ENCODE measurements at places on chromosomes 11 and 22.

DNA sequence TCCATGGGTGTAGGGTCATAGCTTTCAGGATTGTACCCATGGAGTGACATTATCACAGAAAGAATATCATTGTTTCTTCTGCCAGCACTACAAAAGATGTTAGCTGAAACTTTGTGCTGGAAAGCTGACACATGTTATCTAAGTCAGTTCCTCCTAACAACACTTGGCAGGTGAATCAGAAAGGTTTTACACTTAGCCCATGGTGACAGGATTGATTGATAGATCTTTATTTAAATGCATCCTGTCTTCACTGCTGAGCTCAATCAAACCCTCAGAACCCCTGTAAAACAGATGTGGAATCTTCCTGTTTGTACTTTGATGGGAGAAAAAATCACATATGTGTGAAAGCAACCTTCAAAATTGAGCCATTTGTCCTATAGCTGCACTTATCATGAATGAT, 811.5 kb upstream of the ANO3 start:
- no peak for DNase-seq

GRCh38 chr11:72179804-72180396, 12.0 kb upstream of the FOLR1 start:
- DNase-seq: no peak

- no peak for DNase-seq
Observed at GRCh38 chr11:128547946-128548648, 39.3 kb downstream of the ETS1 start.

- DNase-seq: no peak
Observed at GRCh38 chr22:47116426-47117341, 354.2 kb downstream of the TBC1D22A start.

- DNase-seq: peak; percentile 80
Observed at GRCh38 chr11:117837070-117837776, 12.7 kb upstream of the FXYD2 start.

DNA sequence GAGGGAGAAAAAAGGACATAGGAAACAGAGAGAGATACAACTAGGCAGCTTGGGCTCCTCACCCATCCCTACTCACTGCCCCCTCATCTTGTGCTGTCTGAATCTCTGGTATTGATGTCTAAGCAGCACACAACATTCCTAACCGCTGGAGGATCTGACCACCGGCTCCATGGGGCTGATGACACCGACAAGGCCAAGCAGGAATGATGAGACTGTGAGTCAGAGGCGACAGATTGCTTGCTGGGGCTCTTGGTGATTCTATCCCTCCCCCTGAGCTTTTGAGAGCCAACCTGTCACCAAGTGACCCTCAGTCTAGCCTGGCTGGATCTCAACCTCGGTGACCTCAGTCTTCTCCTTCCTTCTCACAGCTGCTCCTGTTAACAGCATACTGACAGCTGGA, 13.8 kb downstream of the PAMR1 start:
- no peak for DNase-seq

DNA sequence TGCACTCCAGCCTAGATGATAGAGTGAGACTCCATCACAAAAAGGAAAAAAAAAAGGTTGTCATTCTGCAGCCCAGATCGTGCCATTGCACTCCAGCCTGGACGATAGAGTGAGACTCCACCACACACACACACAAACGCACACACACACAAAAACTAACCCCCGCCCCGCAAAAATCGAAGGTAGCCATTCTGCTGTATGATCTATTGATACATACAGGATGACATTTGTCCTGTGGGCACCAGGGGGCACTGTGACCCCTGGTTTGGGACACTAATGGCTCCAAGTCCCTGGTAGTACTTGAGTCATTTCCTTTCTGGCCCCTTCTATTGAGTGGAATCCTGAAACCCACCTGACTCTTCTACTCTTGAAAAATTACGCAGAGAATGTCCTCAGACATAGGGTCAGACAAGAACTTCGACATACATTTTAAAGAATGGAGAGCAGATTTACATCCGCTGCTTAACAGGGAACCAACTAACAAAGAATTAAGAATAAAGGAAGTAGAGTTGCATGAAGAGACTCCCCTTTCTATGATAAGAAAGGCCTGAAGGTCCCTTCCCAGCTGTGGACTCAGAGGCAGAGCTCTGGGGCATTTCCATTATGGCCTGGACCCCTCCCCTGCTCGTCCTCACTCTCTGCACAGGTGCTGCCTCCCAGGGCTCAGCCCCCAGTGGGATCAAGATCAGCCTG, 35.0 kb upstream of the PRAME start:
- DNase-seq: peak; percentile 30

DNA sequence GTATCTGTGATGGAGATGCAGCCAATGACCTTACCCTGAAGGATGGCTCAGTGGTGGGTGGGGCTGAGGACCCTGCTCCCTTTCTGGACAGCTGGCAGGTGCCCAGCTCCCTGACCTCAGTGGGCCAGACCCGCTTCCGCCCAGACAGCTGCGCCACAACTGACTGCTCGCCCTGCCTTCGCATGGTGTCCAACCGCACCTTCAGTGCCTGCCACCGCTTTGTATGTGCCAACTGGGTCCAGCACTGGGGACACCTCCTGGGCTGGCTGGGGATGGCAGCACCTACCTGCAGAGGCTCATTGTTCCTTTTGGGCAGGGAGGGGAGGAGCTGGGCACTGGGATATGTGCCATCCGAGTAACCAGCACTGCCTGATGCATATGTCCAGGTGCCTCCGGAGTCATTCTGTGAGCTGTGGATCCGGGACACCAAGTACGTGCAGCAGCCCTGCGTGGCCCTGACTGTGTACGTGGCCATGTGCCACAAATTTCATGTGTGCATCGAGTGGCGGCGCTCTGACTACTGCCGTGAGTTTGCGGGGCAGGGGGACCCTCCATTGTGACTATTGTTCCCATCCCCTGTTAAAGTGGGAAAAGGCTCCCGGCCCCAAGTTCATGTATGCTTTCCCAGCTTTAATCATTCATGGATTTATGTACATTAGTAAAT, 84.8 kb downstream of the OTOG start:
- no peak for DNase-seq

GRCh38 chr11:83725269-83725560, 439.0 kb upstream of the CCDC90B start:
- DNase-seq: no peak

- no peak for DNase-seq
Observed at GRCh38 chr22:47655930-47656329, 893.5 kb downstream of the TBC1D22A start.

GRCh38 chr22:18109410-18110193, 1.0 kb upstream of the TUBA8 start:
- no peak for DNase-seq

DNA sequence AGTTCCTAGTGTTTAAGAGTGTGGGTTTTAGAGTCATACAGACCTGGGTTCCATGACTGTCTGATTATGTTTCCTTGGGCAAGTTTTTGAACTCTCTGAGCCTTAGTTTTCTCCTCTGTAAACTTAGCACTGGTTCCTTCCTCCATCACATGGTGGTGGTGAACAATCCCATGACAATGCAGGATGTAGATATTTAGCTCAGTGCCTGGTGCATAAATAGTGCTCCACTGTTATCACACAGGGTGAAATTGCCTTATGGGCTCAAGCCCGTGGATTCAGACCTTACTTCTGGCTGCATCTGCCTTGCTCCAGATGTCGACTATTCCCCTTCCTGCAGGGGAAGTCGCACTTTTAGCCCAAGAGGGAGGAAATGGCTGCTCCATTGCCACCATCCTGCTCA, 62.7 kb downstream of the LDLRAD3 start:
- DNase-seq: no peak

Measured in stomach (tissue), 19 donors.